GM04503 (cell line): ENCODE measurements at places on chromosomes 5 and 9.

- no peak for DNase-seq
These were observed 15.0 kb downstream of the CDH10 start for GRCh38 chr5:24629798-24630197.

- no peak for DNase-seq
These were observed 75.1 kb upstream of the PCAT7 start for GRCh38 chr9:94479757-94480156.

GRCh38 chr5:4614088-4614487 is 526.0 kb upstream of the ADAMTS16 start:
- no peak for DNase-seq

DNA sequence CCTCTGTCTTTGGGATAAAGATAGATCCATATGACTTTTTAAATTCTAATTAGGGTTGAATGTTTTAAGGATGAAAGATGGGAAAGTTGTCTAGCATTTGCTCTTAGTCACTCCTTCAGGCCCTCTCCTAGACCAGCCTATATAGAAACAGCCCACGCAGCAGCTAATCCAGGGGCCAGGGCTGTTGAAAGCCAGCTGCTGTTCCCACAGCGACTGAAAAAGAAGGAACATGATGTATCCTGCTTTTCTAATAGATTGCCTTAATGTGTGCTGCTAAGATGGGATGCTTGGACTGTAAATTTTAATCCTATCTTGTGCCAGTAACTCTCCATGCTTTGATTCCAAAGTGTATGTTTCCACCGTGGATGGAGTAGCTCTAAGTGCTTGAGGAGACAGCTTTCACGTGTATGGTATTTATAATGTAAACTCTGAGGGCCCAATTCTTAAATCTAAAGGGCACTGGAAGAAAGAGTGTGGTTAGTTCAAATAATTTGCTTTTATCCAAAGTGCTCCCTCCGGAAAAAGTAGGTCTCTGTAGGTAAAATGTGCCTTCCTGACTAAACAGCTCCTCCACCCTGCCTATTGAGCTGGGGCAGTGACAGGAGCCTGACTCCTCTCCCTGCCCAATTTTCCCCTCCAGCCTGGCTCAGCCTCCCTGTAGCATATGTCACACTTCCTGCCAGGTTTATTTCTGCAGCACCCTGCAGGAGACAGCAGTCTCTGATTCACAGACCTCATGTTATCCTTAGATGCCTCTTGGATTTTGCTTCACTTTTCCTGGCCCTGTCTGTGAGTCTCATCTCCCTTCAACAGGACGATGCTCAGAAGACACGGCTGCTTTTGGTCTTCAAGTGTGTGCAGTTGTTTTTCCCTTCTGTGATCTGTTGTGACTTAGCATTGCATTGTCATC is 33.2 kb downstream of the SLC36A1 start:
- peak; percentile 31 for DNase-seq

DNA sequence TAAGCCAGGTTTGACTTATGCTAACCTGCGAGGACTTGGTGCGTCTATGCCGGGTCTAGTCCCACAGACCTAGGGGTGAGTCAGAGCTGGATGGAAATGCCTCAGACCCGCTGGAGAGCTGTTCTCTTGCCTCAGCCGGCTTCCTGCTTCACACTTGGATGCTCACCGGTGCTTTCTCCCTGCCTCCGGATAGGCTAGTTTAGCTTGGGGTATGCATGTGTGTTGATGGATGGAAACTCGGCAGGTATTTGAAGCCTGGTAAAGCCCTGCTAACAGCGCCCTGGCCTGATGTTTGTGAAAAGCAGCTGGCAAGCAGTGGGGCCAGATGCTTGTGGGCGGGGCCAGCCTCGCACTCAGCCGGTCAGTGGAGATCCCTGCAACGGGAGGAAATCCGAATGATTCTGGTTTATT is 29.3 kb downstream of the PRRC2B start:
- no peak for DNase-seq

GRCh38 chr5:139403418-139403786 is 487 bp downstream of the SPATA24 start:
- no peak for DNase-seq

GRCh38 chr5:150317048-150318003 is 14.6 kb upstream of the ARSI start:
- peak; percentile 87 for DNase-seq

DNA sequence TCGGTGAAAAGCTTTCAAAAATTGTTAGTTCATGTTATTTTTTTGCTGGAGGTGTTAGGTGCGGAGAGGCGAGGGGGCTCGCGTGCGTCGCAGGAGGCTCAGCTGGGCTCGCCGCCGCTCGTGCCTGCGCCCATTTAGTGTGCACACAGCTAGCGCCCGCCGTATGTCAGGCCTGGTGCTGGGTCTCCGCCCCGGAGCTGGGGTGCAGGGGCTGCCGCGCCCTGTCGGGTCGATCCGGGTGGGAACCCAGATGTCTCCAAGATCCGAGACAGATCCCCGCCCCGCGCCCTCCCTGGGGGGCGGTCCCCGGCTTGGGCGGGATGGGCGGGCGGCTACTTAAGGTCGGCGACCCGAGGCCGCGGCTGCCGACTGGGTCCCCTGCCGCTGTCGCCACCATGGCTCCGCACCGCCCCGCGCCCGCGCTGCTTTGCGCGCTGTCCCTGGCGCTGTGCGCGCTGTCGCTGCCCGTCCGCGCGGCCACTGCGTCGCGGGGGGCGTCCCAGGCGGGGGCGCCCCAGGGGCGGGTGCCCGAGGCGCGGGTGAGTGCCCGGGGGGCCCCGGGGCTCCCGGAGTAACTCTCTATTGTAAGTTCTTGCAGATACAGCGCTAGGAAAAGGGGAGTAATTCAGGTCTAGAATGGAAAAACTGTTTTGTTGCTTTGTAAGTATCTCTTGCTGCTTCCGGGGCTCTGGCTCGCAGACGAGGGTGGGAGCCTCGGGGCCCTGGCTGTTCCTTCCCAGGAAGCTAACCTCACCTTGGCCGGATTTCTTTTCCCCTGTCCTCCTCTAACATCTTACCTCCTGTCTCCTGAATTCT is 31.7 kb downstream of the GSN start:
- no peak for DNase-seq

- DNase-seq, result no peak
These were observed 43.4 kb downstream of the ACOT12 start for GRCh38 chr5:81350507-81350906.

DNA sequence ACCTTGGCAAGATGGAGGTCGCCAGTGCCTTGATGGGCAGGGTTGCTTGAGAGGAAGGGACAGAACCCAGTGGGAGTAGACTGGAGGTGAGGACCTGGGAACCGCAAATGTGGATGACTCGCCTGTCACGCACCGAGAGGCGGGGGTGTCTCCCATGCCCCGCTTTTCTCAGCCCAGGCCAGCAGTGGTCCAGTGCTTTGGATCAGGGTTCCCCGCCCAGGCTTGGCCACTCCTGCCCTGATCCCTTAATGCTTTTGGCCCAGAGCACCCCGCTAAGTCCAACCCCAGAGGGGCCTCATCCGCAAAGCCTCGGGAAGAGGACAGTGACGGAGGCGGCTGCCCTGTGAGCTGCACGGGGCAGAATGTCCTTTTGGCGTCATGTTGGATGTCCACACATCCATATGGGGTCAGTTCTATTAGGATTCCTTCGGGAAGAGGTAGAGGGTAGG is 2.4 kb downstream of the MRPS2 start:
- no peak for DNase-seq

- no peak for DNase-seq
These were observed 104.7 kb upstream of the GPR151 start for GRCh38 chr5:146620669-146621051.

DNA sequence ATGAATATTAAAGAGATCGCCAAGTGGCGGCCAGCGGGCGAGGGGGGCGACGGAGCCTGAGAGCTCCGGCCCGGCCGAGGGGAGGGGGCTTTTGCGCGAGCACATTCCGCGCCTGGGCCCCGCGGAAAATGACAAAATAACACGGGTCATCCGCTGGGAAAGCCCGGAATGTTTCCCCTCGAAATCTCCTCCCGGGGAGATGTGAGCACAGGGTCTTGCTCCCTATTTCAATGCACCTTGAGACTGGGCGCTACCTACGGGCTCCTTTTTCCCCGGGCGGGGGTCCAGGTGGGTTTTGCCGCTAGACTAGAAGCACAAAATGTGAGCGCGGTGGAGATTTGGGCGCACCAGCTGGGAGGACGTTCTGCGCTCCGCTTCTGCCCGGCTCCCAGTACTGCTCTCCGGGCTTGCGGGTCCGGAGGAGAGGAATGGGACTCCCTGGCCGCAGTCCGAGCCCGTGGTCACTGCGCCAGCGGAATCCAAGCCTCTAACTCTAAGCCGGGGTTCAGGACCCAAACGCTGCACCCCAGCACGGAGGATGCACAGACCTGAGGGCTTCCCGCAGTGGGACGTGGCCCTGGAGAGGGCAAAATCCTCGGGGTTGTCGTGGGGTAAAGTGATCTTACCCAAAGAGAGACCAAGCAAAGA is 2.8 kb upstream of the PRDM12 start:
- no peak for DNase-seq

DNA sequence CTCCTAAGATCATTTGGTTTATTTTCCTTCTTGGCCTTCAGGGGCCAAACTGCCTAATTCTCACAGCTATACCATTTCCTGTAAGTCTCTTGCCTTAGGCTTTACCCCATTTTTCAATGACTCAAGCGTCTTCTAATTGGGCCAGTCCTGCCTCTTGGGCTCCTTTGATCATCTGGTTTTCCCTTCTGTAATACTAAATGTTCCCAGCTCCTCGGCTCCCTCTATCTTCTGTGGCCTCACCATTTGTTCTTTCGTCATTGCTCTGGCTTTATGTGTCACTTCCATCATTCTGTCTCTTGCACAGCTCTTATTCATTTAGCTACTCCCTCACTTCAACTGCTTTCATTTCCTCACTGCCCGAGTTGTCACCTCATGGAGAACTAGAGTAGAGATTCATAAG is 14.5 kb upstream of the SPINK7 start:
- no peak for DNase-seq

DNA sequence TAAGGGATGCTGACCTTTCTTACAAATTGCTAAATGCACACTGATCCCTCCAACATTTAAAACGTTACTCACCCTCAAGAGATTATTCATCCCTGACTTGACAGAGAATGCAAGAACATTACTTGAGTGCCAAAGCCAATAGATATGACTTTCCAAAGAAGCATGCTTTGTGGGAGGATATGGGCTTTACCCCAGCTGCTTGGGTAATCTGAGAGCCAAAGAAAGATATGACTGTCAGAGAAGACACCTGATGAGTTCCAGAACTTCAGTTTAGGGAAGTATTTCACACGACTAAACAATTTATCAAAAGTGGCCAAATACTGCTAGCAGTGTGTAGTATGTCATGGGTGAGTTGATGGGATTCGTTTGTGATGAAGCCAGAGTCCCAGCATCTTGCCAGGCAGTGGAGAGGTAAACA is 7.4 kb upstream of the SPDL1 start:
- DNase-seq, result peak; percentile 95

DNA sequence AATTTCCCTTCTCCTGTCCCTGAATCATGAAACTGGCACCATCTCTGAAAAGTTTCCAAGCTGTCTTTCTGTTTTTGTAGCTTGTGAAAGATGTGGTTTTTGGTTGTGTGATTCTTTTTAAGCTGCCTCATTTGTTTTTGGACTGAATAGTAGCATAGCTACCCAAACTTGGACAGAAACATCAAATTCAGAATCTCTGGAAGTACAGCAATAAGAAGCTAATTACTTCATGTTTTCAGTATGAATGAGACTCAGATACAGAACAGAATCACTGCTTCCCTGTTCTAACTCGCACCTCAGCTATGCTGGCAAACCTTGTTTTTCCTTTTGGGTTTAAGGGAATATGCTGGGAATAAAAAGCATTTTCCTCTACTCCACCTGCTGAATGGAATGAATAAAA is 101.0 kb downstream of the FGF1 start:
- peak; percentile 58 for DNase-seq

DNA sequence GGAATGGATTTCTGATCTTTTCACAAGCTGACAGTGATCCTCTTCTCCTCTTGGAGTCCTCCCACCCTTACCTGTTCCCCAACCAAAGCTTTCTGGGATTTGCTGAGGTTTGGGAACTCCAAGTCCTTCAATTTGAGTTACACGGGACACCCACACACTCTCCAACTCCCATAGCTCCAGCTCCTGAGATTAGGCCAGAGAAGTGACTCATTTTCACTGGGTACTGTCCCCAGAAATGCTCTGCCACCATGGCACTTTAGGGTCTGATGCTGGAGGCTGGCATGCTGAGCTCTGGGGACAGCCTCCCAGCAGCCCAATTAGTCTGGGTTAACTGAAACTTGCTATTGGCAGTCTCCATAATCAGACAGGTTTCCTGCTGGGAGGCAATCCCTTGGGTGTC is 14.0 kb upstream of the HRCT1 start:
- DNase-seq, result no peak

GRCh38 chr9:35522187-35522586 is 32.3 kb downstream of the RUSC2 start:
- no peak for DNase-seq

- no peak for DNase-seq
These were observed 15.9 kb downstream of the SPDL1 start for GRCh38 chr5:169599451-169599850.

DNA sequence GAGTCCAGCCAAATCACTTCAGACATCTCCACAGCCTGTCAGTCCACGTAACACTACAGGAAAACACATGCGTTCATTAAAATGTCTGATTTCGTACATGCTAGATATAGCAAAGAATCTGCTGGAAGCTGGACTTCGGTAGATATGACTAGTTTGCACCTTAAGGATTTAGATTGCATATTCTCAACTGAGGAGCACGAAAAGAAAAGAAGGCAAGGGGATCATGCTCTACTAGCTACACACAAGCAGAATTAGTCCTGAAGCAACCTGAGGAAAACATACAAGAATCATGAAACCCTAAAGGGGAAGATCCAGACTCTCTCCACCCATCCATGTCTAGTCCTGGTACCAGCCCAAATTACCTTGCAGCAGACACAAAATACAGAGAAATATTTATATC is 36.1 kb upstream of the SSBP2 start:
- DNase-seq, result no peak

- DNase-seq, result no peak
These were observed 76.8 kb downstream of the STK10 start for GRCh38 chr5:172110921-172111851.

DNA sequence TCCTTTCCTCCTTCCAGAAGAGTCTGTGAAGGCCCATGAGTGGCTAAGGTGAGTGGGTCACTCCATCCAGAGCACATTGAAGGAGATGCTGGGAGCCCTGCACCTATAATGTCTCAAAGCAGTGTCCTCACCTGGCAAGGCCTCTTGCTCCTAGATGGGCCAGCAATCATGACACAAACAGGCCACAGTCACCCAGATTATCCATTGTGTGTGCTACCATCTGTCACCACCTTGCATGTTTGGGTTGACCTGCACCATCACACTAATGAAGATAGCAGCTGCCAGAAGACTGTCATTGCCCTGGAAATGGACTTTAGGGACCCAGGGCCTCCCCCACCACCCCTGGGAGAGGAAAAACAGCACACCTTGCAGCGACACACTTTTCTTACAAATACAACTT is 69.6 kb downstream of the GABBR2 start:
- DNase-seq, result no peak
